ENCODE measurements at places on chromosomes 16 and 17. TPM values are rescaled to one million over a fixed set of nuclear protein-coding genes. Genes with fewer than 3 reads are reported as not detected.
A peak's percentile ranks its signal among the peaks of the same experiment; 100 is the strongest.

GRCh38 chr16:21158208-21159110 lies at the start of gene LDAF1:
TSS of gene LDAF1 (plus strand) at chr16:21158674. CDS start at chr16:21161183, 2,509 bp downstream.
- DNase-seq = peak; percentile 94

TAC4 gene
- not detected for total RNA-seq

RAB11FIP4 gene
- 15.8 TPM for total RNA-seq

- DNase-seq = no peak
Observed at GRCh38 chr16:27408012-27408601, 6.1 kb downstream of the IL21R start.

DNA sequence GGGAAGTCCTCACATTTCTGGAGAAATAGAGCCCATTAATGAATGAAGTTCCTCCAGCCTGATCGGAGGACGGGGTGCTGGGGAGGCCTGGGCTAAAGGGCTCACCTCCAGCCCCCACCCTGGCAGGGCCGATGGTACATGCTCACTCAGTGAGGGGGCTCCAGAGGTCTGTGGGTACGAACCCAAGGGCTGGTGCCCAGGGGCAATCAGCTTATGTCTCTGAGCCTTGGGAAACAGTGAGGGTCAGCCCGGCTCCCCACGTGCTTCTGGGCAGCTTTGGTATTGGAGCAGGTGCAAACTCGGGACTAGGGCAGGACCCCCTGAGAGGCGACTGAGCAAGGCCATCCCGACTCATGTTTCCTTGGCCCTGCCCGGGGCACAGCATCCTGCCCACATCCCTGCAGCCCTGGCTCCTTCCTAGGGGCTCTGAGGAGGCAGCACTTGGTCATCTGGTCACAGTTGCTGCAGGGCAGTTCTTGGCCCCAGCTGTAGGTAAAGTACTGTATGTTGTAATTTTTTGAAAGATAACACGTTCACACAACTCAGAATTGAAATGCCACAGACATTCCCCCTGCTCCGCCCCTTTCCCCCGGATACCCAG lies 969 bp upstream of the CETP start:
- DNase-seq = no peak

TEX19 gene
- not detected for total RNA-seq

- DNase-seq = no peak
Observed at GRCh38 chr17:70202840-70203239, 33.5 kb downstream of the KCNJ2 start.

KCNG4 gene
- not detected for total RNA-seq

DNA sequence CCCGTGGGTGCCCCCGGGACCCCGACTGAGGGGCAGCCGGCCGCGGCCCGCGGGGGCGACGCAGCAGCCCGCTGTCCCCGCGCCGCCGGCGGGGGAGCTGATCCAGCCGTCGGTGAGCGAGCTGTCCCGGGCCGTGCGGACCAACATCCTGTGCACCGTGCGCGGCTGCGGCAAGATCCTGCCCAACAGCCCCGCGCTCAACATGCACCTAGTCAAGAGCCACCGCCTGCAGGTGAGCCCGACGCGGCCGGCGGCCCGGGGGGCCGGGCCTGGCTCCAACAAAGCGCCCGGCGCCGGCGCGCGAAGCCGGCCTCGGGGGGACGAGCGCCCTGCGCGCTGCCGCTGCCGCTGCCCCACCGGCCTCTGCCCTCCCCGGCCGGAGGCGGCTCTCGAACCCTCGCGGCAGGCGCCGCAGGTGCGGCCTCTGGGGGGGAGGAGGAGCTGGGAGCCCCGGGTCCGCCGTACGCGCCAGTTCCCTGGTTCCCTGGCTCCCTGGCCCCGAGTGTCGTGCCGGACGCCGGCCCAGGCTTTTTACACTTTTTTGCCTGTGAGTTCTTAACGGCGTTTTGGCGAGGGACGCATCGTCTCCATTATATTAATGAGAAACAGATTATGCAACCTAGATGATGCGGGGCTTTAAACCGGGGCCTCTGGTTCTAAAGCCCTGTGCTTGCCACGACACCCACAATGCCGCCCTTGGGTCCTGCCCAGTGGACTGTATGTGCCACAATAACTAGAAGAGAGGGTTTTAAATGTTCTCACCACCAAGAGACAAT lies 521 bp downstream of the ATMIN start:
- DNase-seq = peak; percentile 54

- DNase-seq = no peak
Observed at GRCh38 chr17:55833306-55833705, 82.5 kb downstream of the PCTP start.

DNA sequence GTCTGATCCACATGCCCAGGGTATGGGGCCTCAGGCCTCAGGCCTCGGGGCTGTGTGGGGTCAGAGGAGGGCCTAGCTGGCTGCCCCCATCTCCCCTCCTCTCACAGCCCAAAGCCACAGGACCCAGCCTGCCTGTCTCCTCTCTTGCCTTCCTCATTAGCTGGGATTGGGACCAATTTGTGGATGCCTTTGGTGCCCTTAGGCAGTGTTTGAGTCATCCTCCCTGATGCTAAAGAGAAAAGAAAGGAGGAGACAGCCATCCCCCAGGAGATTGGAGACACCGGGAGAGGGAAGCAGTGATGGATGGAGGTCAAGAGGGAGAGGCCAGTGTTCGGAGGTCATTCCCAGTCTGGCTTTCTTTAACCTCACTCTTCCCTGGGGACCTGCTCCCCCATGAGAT lies 23.3 kb upstream of the NOG start:
- no peak for DNase-seq

MGAT5B gene
- total RNA-seq = not detected

GRCh38 chr16:2231016-2231931 lies 5.0 kb upstream of the DNASE1L2 start:
- DNase-seq = no peak

- no peak for DNase-seq
Observed at GRCh38 chr17:43753493-43754129, 5.0 kb downstream of the SOST start.

KRTAP2-3 gene
- not detected for total RNA-seq

OR2C1 gene
- total RNA-seq = not detected

DNA sequence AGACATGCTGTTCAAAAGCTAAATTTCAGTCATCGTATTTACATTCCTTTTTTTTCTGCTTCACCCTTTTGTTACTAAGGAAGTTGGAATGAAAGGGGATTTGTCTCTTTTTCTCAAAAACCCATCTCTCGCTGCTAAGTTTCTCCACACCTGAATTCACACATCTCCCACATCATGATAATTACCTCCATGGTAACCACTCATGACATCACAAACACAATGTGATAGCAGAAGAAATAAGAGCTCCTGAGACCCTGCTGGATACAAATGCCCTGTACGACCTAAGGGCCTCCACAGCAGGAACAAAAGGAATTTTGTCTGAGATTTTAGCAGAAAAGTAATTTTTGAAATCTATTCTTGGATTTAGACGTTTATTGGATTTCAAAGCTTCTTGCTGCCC lies 82.6 kb upstream of the GNAO1 start:
- DNase-seq = no peak

GRCh38 chr17:68600067-68600930 lies 868 bp downstream of the FAM20A start:
- peak; percentile 78 for DNase-seq

GRCh38 chr17:82003411-82004381 lies 19.0 kb downstream of the CENPX start:
- DNase-seq = peak; percentile 70

DUSP3 gene
- 243 TPM for total RNA-seq

PCGF2 gene
- total RNA-seq = 23.8 TPM

DNA sequence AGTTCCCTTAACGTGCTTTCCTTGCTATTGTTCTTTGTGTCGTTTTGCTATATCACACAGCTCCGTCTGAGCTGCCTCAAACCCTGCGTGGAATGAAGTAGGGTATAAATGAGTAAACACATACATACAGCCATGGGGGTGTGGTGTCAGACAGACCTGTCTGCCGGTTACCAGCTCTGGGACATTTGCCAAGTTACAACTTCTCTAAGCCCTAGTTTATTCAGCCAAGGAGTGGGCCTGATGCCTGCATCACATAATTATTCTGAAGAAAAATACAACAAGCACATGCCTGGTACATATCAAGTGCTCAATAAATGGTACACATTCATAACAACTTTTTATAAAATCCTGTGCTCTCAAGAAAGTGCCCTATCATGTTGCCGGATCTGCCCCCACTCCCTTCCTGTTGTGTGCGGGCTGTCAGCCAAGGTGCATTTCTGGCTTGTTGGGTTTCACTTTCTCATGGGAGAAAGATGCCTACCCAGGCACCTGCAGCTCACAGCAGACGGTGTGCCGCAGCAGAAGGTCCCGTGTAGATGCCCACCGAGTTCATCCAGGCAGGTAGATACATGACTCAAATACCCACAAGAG lies 30.5 kb downstream of the SMPD3 start:
- no peak for DNase-seq

DNA sequence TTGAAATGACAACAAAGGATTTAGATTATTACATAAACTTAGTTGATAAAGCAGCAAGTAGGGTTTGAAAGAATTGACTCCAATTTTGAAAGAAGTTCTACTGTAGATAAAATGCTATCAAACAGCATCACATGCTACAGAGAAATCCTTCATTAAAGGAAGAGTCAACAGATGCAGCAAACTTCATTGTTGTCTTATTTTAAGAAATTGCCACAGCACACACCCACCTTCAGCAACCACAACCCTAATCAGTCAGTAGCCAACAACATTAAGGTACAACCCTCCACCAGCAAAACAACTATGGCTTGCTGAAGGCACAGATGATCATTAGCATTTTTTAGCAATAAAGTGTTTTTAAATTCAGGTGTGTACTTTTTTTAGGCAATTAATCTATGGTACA lies 75.1 kb upstream of the NSRP1 start:
- no peak for DNase-seq

DNA sequence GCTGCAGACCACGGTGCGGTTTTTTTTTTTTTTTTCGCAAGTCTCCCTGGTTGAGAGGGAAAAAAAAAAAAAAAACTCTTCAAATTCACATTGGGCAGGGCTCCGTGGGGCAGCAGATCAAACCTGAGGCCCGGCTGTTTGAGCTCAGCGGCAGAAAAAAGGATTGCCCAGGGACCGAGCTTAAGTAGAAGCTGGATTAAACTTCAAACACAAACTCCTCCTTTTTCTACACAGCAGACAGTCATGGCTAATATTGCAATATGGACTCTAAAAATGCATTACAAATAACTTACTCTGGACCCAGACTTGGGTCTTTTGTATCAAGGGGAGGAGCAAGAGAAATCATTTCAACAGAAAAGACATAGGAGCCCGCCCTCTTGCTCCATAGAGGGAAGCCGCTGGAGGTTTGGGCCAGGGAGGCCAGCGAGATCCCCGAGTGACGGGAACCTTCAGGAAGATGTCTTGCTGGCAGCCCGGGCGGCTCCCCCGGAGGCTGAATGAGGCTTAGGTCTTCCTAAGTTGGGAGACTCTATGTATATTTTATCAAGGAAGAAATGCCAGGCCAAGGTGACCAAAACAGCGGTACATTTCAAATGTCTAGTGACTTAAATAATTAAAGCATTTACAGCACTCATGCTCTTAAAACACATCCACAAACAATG lies 167.7 kb downstream of the ZNF423 start:
- no peak for DNase-seq

MMP2 gene
- total RNA-seq = 88.7 TPM

DNA sequence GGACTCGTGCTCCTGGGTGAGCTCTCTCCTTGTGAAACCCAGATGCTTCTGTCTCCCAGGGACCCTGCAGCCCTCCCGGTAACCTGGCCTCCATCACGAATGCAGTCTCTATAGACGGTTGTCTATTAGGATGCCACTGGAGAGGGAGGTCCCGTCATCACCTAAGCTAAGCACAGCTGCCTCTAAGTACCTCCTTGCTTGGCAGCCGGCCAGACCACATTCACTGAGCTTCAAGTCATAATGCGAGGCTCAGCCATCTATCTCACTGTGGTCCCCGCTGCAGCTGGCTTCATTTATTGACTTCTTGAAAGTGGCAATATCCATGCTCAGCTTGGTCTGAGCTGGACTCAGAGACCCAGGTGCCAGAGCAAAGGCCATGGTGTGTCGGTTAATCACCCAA lies 74.5 kb upstream of the HSBP1 start:
- peak; percentile 46 for DNase-seq

CYBA gene
- 48.6 TPM for total RNA-seq

DNA sequence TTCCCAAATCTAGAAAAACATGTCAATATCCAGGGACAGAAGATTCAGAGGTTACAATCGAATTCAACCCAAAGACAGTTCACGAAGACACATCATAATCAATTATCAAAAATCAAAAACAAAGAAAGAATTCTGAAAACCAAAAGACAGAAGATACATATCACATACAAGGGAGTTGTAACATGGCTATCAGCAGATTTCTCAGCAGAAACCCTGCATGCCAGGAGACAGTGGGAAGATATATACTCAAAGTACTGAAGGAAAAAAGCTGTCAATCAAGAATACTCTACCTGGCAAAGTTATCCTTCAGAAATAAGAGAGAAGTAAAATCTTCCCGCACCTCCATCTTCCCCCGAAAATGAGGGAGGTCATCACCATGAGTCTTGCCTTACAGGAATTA lies 258.6 kb downstream of the CEP112 start:
- no peak for DNase-seq

DNA sequence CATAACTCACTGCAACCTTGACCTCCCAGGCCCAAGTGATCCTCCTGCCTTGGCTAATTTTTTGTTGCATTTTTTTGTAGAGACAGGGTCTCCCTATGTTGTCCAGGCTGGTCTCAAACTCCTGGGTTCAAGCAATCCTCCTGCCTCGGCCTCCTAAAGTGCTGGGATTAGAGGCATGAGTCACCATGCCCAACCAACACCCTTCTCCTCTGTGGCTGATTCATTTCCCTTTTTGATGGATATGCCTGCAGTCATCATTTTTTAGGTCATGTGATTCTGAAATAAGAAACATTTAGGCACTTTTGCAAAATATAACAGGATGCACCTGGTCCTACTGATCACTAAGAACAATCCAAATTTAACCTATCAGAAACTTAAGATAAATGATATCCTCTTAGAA lies 44.0 kb upstream of the YPEL2 start:
- DNase-seq = no peak

G6PC1 gene
- not detected for total RNA-seq

- no peak for DNase-seq
Observed at GRCh38 chr17:4215882-4216570, 47.8 kb downstream of the ANKFY1 start.

DNA sequence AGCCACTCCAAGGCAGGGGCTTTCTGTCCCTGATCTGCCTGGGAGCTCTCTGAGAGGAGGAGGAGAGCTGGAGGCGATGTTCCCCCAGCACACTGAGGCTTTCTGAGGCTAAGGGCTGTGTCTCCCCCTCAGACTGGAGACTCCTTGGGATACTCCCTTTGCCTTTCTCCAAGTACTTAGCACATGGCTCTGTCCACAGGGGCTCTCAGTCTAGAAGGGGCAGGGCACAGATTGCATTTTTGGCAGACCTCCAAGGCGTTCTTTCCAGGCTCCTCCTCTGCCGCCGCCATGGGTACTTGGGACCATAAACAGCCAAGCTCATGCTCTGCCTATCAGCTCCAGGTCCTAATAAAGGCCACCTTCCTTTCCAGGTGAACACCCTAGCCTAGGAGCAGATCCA lies 1.8 kb upstream of the GIP start:
- DNase-seq = no peak

- no peak for DNase-seq
Observed at GRCh38 chr16:17766012-17766411, 295.3 kb upstream of the XYLT1 start.

- DNase-seq = peak; percentile 51
Observed at GRCh38 chr16:8632675-8633182, 11.2 kb downstream of the METTL22 start.

All from left ventricle myocardium superior (tissue), 1 donor.